ENCODE measurements at places on chromosomes 6 and 20.

DNA sequence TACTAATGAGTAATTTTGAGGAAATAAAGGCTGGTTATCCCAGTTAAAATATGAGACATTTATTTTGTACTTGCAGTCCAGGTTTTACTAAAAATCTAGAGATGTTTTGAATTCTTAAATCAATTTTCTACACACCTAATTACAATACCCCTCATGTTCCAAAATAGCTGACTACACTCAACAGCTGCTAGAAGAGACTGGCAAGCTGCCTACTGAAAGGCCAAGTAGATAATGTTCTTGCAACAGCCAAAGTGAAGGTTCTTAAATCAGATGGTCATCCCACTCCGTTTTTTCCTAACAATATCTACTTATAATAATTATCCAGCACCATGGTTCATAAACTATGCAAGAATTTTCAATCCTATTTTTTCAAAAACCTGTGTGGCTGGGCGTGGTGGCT is 69.0 kb downstream of the DTNBP1 start:
- DNase-seq = no peak

- no peak for DNase-seq
These were observed 149.1 kb downstream of the LMBRD1 start for GRCh38 chr6:69647726-69648125.

- DNase-seq = peak; percentile 90
These were observed at the start of gene ANKEF1 for GRCh38 chr20:10034717-10035571. TSS of gene ANKEF1 (plus strand) at chr20:10034987. CDS start at chr20:10038302, 3,315 bp downstream.

DNA sequence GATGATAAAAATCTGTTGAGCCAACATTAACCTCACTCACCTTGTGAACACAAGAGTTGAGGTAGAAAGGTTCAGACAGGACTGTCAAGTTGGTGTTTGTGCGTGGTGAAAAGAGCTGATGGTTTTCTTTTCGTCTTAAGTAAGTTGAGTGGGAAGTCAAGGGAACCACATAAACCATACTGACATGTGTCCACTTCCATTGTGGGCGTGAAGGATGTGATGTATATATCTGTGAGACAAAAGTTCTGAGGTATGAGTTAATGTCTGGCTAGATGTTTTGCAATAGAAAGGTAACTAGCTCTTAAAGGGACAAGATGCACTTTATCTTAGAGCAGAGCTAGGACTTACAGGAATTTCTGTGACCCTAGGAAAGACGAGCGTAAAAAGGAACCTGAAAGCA is 1272.1 kb upstream of the ADGRB3 start:
- no peak for DNase-seq

DNA sequence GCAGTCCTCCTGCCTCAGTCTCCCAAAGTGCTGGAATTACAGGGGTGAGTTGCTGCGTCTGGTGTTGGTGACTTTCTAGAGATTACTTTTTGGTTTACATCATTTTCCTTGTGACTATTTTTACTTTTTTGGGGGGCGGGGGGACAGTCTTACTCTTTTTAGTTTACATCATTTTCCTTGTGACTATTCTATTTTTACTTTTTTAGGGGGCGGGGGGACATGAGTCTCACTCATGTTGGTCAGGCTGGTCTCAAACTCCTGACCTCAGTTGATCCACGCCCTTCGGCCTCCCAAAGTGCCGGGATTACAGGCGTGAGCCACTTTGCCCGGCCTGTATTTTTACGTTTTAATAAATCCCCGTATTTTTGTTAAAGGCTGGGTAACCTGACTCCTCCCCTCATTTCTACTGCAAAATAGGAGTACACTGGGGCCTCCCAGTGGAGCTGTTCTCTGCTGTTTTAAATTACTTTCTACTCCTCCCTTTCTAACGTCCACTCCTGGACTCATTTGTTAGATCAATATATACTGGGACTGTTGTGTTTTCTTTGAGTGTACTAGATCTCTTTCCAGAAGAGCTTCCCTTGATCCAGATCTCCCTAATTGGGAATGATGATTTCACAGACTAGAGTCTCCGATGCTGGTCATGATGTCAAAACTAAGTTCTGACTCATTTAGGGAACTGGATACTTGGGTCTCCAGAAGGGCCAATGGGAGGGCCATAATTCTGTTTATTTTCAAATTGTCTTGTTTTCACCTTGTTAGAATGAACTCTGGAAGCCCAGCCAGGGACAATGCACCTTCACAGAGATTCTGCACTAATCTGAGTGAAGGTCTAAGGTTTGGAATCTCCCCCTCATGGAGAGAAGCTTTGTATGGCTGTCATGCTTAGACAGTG is 9.2 kb downstream of the HSPA1B start:
- DNase-seq = no peak

- DNase-seq = no peak
These were observed 31.8 kb downstream of the CDH22 start for GRCh38 chr20:46276531-46276930.

DNA sequence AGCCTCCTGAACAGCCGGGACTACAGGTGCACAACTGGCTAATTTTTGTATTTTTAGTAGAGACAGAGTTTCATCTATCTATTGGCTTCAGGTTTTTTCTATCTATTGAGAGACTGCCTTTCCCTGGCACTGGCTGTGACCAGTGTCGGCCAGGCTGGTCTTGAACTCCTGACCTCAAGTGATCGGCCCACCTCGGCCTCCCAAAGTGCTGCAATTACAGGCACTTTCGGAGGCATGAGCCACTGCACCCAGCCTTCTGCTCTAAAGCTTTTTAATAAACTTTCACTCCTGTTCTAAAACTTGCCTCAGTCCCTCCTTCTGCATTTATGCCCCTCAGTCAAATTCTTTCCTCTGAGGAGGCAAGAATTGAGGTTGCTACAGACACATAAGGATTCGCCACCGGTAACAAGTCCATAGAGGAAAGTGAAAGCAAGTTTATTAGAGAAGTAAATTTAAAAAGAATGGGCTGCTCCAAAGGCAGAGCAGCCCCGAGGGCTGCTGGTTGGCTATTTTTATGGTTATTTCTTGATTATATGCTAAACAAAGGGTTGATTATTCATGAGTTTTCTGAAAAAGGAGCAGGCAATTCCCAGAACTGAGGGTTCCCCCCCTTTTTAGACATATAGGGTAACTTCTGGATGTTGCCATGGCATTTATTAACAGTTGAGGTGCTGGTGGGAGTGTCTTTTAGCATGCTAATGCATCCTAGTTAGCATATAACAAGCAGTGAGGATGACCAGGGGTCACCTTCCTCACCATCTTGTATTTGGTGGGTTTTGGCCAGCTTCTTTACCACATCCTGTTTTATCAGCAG is 44.8 kb upstream of the RNGTT start:
- no peak for DNase-seq

DNA sequence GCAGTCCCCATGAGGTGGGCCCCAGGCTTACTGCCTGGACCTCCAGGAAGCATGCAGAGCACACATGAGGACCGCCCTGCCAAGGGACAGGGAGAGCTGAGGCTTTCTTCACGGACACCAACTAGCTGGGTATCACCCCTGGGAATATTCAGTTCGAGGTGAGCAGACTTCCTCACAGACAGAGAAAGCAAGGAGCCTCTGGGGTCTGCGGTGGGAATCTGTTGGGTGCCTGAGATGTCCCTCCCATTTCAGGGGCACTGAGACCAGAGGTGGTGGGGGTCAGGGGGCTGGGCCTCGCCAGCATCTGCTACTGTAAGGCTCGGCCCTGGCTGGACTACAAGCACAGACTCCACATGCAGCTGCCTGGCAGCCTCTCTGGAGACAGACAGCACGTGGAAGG is 74.3 kb upstream of the SYNDIG1 start:
- DNase-seq = no peak

GRCh38 chr6:169997930-169998218 is 246.5 kb downstream of the ERMARD start:
- no peak for DNase-seq

- DNase-seq = no peak
These were observed 91.9 kb downstream of the PLCB4 start for GRCh38 chr20:9160757-9161156.

GRCh38 chr6:100633096-100633777 is 168.5 kb upstream of the SIM1 start:
- DNase-seq = no peak

- DNase-seq = no peak
These were observed 59.0 kb downstream of the HIVEP1 start for GRCh38 chr6:12071064-12071615.

DNA sequence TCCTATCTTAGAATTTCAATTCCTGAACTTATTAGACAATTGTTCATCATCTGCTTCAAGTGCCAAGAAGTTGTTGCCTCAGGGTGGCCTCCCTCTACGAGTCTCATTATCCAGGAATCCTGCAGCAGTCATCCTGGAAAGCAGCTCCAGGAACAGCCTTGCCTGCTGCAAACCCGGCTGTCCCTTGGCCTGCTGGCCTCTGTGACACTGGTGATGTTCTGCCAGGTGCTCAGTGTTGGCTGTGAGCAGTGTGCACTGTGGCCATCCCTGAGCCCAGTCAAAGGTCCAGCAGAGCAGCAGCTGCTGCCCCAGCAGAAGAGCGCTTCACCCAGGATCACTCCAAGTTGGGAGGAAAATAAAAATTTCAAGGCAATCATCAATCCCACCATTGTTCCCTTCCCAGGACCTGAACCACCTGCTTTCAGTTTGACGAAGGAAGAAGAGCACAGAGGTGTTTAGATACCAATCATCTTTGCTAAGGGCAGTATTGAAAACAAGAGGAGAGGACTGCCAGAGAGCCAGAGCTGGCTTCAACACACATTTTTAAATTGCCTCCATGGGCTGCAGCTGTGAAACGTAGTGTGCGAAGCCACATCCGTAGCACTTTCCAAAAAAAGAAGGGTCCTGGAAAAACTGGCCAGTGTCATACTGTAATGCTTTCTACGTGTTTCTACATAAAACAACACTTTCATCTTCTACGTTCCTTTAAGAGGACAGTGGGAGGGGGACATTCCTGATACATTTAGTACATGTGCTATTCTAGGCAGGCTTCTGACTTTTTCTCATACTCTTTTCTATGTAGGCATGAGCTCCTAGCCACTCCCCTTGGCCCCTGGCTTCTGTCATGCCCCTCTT is 7.2 kb upstream of the FAM50B start:
- no peak for DNase-seq

DNA sequence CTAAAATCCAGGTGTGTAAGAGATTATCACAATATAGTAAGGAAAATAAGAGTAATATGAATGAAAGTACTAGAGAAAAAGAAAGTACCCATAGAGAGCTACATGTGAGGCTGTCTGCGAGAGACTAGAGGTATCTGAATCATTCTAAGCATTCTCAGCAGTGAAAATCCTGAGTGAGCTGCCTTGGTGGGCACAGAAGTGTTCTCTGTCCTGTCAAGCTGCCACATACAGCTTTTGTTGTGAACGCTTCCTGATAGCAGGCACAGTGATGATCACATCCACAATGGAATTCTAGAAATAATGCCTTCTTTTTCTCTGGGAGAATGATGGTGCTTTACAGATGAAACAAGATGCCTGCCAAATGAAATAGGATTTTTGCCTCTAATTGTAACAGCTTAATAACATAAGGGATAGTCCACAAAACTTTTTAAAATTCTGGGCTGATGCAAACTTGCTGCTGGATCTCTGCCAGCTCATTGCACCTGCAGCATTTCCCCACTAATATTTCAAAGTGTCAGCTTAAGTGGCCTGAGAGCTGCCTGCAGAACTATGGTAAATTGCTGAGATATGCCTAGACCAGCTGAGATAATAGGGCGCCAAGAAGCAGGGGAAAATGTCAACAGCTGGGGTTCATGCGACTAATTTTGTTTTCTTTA is 620.5 kb downstream of the DOK5 start:
- no peak for DNase-seq

GRCh38 chr20:25584905-25585704 is at the start of gene NINL:
TSS of gene NINL (minus strand) at chr20:25585531. CDS start at chr20:25526587, 58,944 bp downstream.
- peak; percentile 86 for DNase-seq

DNA sequence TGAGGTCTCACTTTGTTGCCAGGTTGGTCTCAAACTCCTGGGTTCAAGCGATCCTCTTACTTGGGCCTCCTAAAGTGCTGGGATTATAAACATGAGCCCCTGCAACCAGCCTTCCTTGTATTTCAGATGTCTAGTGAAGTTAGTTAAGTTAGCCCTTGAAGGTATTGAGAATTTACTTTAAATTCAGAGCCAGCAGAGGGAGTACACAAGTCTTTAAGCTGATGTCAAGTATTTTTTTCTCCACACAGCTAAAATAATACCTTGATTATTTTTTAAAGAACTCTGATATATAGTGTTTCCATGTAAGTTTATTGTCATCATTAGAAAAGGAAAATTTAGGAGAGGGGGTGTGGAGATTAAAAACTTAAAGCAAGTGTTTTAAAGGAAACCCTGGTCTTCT is 9.8 kb downstream of the FOXO3 start:
- DNase-seq = no peak

All from 8988T (cell line).